ENCODE measurements at places on chromosomes 12 and 14.
A peak's percentile ranks its signal among the peaks of the same experiment; 100 is the strongest.

DNA sequence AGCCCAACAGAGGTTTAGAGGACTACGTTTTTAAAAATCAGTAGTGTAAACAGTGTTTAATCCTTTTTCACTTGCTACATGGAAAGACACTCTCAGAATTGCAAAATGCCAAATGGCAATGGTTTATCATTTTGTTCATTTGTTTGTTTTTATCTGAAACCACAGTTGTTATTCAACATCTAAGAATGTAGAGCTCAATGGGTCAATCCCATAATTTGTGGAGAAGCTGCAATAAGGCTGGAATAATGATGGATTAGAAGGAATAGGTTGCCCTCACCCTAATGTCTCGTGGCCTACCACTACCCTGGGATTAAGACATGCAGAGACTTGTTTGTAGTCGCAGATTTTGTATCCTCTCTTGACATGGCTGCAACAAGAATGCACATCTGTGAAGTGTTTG lies 115.7 kb downstream of the LLPH start:
- peak; percentile 31 for DNase-seq

DNA sequence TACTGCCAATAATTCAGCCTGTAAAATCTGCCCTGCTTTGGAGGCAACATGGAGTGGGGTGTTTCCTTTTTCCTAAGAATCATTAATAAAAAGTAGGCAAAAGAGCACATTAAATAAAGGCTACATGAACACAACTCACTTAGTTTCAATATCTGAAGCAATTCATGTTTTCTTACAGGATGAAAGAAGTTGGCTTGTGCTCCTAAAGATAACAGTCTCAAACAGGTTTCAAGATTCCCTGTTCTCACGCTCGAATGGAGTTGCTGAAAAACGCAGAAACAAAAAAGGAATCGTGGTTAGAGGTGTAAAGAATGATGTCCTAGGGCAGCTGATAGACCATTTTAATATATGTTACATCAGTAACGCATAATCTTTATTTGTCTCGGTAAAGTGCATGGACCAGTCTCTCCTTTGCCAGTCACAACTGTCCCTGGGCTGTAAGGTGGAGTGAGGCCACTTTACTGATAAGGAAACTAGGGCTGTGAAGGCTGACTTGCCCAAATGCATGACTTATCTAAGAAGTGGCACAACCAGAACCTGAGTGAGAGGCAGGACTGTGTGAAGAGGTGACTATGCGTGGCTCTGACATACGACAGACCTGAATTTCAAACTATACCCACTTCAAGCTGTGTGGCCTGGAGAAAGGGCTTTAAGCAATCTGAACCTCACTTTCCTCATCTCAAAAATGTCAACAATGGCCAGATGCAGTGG lies 12.6 kb downstream of the GIT2 start:
- no peak for DNase-seq

GRCh38 chr12:105445249-105445648 lies 114.8 kb downstream of the C12orf75 start:
- DNase-seq = no peak

GRCh38 chr12:11743423-11744409 lies 94.2 kb downstream of the ETV6 start:
- DNase-seq = no peak

GRCh38 chr12:64194333-64195149 lies 27.6 kb downstream of the KICS2 start:
- DNase-seq = no peak

- no peak for DNase-seq
Measured at GRCh38 chr12:107352347-107353081, 259.2 kb upstream of the CRY1 start.

GRCh38 chr12:10960211-10960610 lies 21.1 kb upstream of the TAS2R14 start:
- DNase-seq = no peak
